DMS79 treated with DMSO at 0.1 percent for 48 hours (cell line): ENCODE measurements at places on chromosomes 4 and X.

GRCh38 chrX:1602299-1602698 is 10.9 kb downstream of the AKAP17A start:
- DNase-seq, result no peak

GRCh38 chrX:24465532-24465865 is 413 bp downstream of the PDK3 start:
- DNase-seq, result no peak

GRCh38 chrX:253451-254297 is 27.5 kb upstream of the PLCXD1 start:
- no peak for DNase-seq

DNA sequence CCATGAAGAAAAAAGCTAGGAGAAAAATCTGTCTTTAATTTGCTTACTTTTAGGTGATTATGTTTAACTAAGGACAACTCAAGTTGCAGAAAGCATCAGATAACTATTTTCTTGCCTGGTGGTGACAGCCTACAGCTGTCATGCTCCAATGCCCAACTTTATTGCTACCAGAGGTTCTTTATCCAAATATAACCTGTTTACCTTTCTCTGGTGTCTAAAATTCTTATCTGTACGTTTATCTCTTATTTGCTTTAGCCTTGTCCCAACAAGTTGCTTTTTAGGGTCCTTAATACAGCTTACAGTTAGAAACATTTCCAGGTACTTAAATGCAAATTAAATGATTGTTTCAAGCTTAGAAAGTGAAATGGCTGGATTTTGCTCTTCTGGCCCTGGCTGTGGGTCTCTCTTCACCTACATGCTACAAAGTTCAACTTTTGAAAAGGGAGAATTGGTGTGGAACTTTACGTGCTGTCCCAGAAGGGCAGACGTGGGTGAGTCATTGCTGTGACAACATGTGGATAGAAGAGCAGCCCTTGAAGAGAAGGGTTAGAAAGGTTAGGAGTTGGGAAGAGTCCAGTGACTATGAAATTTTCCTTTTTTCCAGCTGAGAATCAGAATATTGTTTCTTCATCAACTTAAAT is 60.7 kb downstream of the HPGD start:
- no peak for DNase-seq

DNA sequence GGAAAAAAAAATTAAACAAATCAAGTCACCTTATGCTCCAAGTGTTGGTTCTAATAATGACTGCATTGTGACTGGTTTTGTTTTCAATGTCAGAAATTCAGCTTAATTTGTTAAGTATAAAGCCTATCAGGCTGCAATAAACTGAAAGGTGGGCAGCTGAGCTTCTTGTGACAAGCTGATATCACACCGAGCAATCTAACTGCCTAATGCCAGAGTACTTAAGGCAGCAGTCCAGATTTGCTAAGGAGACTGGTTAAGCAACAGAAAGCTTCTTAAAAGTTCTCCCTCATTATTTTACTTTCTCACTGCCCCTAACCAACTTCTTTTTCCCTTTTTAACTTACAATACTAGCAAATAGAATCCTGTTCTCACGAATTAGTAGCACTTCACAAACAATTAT is 201.0 kb downstream of the MAB21L2 start:
- peak; percentile 1 for DNase-seq

DNA sequence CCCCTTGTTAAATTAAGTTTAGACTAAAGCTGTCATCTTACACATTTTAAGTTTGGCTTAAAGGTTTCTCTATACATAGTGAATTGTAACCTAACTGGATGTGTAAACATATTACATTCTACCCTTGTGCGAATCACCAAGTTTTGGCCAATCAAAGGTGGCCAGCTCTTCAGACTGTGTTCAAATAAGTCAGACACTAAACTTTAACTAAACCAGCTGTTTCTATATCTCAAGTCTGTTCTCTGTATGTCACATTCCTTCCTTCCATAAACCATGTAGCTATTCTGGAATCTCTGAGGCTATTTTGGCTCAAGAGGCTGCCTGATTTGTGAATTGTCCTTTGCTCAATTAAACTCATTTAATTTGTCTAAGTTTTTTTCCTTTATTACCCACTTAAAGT is 6.7 kb downstream of the SULT1B1 start:
- DNase-seq, result no peak

GRCh38 chr4:20259707-20260106 is 8.0 kb downstream of the SLIT2 start:
- DNase-seq, result no peak

DNA sequence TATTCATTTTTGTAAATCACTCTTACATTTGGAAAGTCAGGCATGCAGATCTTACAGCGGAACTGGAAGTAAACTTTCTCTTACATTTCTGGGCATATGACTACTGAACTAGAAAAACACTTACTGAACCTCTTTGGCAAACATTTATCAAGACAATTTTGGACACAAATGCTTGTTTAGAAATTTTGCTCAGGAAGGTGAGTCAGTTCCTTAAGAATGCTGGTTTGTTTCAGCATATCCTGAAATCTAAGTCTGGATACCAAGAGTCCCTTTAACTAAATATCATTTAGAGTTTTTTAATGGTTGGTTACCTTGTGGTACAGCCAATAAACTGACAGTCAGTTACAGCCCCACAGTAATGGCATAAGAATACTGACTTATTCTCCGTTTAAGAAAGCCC is 15.0 kb downstream of the SHISA3 start:
- no peak for DNase-seq

GRCh38 chr4:81913427-81913879 is 441.7 kb upstream of the RASGEF1B start:
- no peak for DNase-seq

- no peak for DNase-seq
These were observed 112.4 kb downstream of the ADGRL3 start for GRCh38 chr4:61312526-61312925.

GRCh38 chrX:38627683-38628082 is 66.3 kb downstream of the TSPAN7 start:
- DNase-seq, result no peak

DNA sequence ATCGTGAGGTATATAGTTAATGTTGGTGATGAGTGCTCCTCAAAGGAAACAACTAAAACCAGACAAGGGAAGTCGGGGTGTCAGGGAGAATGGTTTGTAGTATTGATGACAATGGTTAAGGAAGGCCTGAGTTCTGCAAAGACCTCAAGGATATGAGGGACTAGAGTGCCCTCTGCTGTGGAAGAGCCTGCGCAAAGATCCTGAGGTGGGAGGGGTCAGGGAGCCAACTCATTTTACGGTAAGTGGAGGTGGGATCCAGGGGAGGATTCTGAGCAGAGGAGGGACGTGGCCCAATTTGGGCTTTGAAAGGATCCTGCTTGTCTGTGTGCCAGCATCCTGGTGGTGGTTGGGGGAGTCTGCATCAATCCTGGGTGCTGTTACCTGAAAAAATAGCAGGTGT is 11.3 kb downstream of the UBA1 start:
- DNase-seq, result no peak

DNA sequence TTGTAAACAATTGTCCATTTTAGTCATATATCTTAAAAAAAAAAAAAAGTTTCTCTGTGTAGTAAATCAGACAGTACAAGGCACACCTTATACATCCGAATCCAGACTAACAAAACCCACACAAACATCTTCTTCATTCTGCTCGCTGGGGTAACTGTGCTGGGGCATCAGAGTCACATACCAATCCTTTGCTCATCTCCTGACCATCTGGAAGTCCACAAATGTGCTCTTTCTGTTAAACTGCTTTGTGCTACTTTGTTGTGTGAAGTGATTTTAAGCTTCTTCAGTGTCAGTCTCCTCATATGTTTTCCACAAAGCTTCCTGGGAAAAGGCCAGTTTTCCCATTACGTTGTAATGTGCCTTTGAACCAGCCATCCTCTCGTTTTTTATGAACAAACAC is 86.2 kb upstream of the CBR4 start:
- DNase-seq, result no peak

DNA sequence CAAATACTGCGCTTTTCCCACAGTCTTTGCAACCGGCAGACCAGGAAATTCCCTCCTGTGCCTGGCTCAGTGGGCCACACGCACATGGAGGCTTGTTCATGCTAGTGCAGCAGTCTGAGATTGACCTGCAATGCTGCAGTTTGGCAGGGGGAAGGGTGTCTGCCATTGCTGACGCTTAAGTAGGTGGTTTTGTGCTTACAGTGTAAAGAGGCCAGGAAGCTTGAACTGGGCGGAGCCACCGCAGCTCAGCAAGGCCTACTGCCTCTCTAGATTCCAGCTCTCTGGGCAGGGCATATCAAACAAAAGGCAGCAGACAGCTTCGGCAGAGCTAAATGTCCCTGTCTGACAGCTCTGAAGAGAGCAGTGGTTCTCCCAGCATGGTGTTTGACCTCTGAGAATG is 390.5 kb upstream of the TECRL start:
- no peak for DNase-seq

DNA sequence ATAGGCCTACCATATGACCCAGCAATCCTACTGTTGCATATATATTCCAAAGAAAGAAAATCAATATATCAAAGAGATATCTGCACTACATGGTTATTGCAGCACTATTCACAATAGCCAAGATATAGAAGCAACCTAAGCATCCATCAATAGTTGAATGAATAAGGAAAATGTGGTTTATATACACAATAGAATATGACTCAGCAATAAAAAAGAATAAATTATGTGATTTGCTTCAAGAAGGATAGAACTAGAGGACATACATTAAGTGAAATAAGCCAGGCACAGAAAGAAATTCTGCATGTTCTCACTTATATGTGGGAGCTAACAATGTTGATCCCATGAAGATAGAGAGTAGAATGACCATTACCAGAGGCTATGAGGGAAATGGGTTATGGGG is 13.1 kb upstream of the FHIP1A start:
- DNase-seq, result no peak

DNA sequence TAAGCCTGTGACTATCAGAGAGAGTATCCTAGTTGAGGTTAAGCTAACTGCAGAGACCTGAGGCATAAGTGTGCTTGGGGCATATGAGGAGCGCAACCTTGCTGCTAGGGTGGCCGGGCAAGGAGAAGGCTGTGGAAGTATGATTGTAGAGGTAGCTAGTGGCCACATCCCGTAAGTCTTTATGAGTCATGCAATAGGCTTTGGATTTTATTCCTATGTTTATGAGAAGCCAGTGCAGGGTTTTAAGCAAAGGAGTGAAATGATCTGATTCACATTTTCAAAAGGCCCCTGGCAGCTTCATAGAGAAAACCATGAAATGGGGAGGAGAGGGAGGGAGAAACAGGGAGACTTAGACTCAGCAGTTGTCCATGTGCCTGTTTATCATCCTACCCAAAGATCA is 92.1 kb upstream of the WDFY3 start:
- no peak for DNase-seq

DNA sequence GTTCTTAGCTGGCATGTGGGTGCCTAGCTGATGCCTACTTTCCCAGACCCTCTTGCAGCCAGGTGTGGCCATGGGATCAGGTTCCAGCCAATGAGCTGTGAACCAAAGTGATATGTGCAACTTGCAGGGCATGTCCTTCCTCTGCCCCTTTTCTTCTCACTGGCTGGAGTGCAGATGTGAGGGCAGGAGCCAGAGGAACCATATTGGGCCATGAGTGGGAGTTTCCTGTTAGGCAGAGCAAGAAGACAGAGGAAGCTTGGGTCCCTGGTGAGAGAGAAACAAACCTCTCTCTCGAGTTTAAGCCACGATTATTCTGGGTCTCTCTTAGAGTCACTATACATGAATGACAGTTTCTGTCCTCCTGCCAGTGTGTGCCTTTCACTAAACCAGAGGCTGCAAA is 120.4 kb upstream of the STX18 start:
- DNase-seq, result no peak

DNA sequence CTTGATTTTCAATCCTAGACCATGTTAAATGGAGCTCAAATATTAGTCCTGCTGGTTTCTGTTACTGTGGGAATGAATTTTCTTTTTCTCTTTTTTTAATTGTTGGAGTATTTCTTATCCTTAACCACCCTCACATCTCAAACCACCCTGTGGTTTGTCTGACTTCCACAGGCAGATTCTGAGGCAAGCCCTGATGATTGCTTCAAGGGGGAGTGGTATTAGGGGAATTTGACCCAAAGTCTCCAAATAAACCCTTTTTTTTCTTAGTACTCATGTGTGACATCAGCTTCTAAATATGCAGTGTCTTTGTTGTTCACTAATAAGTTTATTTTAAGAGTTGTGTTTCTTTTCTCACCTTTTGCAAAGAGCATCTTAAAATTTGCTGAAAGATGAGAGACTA is 810.3 kb downstream of the IL1RAPL1 start:
- no peak for DNase-seq

DNA sequence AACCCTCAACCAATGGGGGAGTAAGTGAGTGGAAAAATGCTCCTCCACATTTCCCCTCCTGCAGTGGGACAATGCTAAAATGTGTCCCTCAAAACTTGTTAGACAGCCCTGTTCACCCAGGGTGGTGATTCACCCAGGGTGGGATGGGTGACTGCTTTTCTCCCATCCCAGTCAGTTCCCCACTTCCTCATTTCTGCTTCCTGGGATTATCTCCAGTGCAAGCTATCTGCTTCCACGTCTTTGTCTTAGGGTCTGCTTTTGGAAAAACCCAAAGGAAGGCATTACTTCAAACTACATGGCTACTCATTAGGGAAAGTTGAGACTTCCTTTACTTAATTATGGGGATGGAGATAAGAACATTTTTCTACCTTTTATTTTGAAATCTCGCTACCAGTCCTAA is 45.5 kb downstream of the ETNPPL start:
- DNase-seq, result no peak

- no peak for DNase-seq
These were observed 198.6 kb downstream of the LRBA start for GRCh38 chr4:150816491-150816890.

GRCh38 chr4:139436122-139436521 is 17.8 kb upstream of the RAB33B start:
- DNase-seq, result no peak

DNA sequence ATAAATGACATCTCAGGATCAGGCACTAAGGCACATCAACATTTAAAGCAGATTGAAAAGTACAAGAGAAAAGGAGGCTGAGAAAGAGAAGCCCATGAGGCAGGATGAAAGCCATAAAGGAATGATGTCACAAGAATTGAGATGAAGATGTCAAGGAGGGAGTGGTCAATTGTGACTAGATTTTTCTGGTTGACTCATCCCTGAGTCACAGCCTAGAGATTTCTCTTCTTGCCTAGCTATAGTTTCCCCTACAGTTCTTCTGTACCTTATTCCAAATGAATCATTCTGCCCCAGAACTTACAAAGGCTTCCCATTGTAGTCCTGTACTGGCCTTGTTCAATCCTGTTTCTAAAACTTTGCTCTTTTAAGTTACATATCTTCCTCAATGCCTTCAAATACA is 3.4 kb upstream of the USP53 start:
- no peak for DNase-seq

DNA sequence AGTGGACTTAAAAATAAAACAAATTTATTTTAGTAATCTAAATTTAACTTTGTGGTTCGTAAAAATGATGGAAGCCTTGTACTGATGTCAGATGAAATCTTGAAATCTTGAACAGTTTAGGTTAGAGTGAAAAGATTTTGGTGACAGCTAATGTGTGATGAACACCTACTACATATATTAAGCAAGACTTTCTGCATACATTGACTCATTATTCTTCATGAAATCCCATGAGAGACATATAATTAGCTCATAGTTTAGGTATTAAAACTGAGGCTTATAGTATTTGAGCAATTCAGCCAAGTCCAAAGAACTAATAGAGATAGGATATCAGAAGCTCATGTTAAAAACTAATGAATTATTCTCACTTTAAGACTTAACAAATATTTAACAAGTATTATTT is 66.9 kb upstream of the PCDH7 start:
- DNase-seq, result no peak

GRCh38 chrX:30561191-30561590 is 16.4 kb downstream of the TASL start:
- no peak for DNase-seq
